IMR-90 (cell line): ENCODE measurements at places on chromosomes 3 and 15. TPM values are rescaled to one million over a fixed set of nuclear protein-coding genes. Genes with fewer than 3 reads are reported as not detected.

The LYZL4 gene
- polyA plus RNA-seq, result not detected in 2 replicates

The OSTN gene
- polyA plus RNA-seq, result not detected in 2 replicates

The SPINK8 gene
- not detected in 2 replicates for polyA plus RNA-seq

The CYB561D2 gene
- polyA plus RNA-seq, result 31.7 and 41.5 TPM in 2 replicates

The NGRN gene
- 40.3 and 46.2 TPM in 2 replicates for polyA plus RNA-seq

The EFCAB12 gene
- 0.09 and 0.17 TPM in 2 replicates for polyA plus RNA-seq

The ACAD9 gene
- polyA plus RNA-seq, result 40.8 and 41.3 TPM in 2 replicates

DNA sequence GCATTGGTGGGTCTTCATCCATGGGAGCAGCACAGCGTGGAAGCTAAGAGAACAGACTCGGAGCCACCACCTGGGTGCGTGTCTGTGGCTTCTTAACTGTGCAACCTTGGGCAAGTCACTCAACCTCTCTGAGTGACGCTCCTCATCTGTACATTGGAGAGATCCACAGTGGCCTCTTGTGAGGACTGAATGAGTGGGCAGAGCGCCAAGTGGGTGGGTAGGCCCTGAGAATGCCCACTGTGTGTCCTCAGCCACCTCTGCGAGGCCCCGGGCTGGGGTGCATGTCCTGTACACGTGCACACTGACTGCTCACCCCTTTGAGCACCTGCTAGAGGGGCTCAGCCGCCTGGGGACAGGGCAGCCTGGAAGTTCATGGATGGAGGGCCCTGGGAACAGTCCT is 99.6 kb upstream of the PRR23E start:
- no peak overlapping the region for H3K27ac ChIP-seq
- H3K4me3 ChIP-seq, result no peak overlapping the region
- no peaks in the 10 kb centered on the region for H3K4me1 ChIP-seq
- no peak for DNase-seq
- peaks cover 32% of the 10 kb centered on the region for H3K27me3 ChIP-seq

DNA sequence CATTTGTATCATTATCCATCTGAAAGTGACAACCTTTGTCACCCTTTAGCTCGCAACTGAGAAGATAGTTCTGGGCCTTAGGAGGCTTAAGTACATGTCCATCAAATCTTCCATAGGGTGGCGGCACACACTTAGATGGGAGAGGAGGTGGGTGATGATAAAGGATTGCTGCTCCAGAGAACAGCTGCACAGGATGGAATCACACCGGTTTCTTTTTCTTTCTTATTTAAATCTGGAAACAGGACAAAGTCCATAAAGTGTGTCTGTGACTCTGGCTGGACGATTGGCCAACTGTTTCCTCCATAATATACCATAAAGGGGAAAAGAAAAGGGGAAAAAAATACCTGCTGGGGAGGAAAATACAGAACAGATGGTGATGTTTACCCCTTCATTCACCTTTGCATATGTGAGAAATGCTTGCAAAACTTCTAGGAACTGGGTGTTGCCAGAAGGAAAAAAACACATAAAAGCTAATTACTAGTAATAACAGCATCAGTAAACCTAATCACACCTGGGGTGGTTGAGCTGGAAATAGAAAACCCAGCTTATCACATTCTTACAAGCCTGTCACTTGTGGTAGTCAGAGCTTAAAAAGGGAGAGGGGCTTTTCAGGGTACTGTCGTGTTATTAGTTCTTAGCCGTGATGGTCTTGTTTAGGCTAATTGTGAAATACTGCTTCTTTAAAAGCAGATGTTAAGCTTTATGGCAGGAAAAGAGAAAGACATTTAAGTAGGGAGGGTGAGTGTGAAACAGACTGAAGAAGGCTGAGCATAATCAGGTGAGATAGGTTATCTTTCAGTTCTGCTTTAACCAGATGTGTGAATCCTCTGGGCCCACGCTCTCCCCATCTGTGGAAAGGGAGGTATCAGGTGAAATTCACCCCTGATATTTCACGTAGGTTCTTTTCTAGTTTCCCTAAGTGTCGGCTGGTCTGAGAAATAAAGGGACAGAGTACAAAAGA is 16.7 kb downstream of the C2CD4A start:
- no peak for DNase-seq
- peaks cover 6% of the 10 kb centered on the region for H3K27me3 ChIP-seq
- no peaks in the 10 kb centered on the region for H3K4me1 ChIP-seq
- no peaks in the 10 kb centered on the region for H3K36me3 ChIP-seq
- H3K4me3 ChIP-seq, result no peak overlapping the region

DNA sequence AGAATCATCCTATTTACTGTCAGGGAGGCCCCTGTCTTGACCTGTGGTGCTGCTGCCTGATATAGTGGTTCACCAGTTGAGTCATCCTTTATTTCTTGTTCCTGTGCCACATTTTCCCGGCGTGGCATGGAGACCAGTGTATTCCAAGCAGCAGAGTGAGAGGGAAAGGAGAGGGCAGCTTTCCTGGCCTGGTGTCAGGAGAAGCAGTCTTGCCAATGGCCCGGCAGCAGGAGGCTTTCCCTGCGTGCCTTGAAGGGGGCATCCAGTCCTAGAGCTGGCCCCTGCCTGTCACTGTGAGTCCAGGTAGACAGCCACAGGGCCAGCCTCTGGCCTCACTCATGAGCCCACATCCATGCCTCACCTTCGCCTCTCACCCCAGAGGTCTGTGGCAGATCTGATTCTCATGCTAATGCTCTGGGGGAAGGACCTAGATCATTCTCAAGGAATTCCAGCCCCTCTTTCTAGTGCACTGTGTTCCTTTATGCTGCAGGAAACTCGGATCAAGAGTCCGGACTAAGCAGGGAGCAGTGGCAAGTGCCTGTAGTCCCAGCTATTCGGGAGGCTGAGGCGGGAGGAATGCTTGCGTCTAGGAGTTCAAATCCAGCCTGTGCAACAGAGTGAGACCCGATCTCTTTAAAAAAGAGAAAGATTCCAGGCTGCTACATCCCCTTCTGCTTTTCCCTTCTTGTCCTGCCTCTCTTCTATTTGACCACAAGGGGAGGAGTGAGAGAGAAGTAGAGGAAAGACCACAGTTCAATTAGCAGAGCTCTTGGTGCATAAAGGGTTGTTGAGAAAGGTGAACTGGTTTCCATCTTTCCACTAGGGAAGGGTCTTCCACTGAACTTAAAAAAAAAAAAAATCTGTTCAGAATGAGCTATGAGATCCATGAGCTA is 66.8 kb upstream of the HACD2 start:
- no peak overlapping the region for H3K4me3 ChIP-seq
- peaks cover 78% of the 10 kb centered on the region for H3K36me3 ChIP-seq
- H3K4me1 ChIP-seq, result peaks cover 15% of the 10 kb centered on the region
- no peak overlapping the region for H3K27ac ChIP-seq

GRCh38 chr15:73538563-73539211 is 94.5 kb downstream of the NPTN start:
- no peak for DNase-seq
- no peaks in the 10 kb centered on the region for H3K4me1 ChIP-seq
- no peaks in the 10 kb centered on the region for H3K36me3 ChIP-seq
- no peaks in the 10 kb centered on the region for H3K27me3 ChIP-seq
- H3K27ac ChIP-seq, result no peak overlapping the region

DNA sequence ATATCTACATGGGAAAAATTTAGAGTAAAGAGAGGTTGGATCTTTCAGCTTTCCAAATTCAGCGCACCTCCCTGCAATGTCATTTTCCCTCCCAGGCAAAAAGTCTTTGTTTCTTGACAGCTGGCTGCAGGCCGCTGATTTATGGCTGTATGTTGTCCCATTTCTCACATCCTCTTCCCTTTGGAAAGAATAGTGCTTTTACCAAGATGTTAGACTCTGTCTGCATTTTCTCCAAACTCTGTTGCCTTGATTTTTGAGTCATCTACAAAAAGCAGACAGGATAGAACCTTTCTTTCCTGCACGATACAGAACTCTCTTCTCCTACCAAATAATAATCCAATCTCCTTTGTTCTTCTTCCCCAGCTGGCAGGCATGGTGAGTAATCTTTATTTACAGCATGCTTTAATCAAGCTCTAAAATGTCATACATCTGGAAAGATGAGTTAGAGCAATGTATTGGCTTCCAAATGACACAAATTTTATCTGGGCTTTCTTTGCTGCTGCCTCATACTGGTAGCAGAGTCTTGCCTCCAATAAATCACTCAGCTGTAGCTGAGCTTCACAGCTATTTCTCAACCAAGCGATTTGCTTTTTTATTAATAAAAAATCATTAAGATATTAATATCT is 101.9 kb downstream of the PIK3R4 start:
- no peak for DNase-seq
- no peaks in the 10 kb centered on the region for H3K36me3 ChIP-seq
- H3K27me3 ChIP-seq, result no peaks in the 10 kb centered on the region; the same call in 1 of the 2 replicates

GRCh38 chr3:171326717-171327440 is 133.3 kb downstream of the TNIK start:
- no peaks in the 10 kb centered on the region for H3K4me1 ChIP-seq
- no peaks in the 10 kb centered on the region for H3K36me3 ChIP-seq
- no peak for DNase-seq
- H3K4me3 ChIP-seq, result no peak overlapping the region
- H3K27ac ChIP-seq, result no peak overlapping the region

DNA sequence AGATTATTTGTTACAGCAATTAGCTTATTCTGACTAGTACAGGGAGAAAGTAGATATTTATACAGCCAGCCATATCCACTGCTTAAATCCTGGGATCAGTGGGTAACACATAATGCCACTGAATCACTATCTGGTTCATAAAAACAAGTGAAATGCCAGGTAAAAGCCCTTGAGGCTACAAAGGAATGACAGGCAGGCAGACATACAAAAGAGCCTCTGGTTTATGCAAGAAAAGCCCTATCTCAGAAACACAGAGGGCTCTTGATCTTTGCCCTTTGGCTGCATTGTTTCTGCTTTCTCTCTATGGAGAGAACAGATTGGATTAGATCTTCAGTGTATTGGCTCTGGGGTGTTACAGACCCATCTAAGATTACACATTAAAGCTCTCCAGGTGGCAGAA is 115.4 kb upstream of the GADL1 start:
- H3K4me3 ChIP-seq, result no peak overlapping the region
- H3K36me3 ChIP-seq, result no peaks in the 10 kb centered on the region
- H3K4me1 ChIP-seq, result no peaks in the 10 kb centered on the region; the same call in 1 of the 2 replicates
- DNase-seq, result no peak

- H3K27me3 ChIP-seq, result peaks cover 19% of the 10 kb centered on the region
- H3K36me3 ChIP-seq, result no peaks in the 10 kb centered on the region
- H3K27ac ChIP-seq, result no peak overlapping the region
- no peaks in the 10 kb centered on the region for H3K4me1 ChIP-seq
- DNase-seq, result no peak
- no peak overlapping the region for H3K4me3 ChIP-seq
Observed at GRCh38 chr15:62153228-62153627, 11.9 kb downstream of the C2CD4B start.
